ENCODE measurements at places on chromosomes 5 and 9.

- no peak for DNase-seq
These were observed 35.9 kb upstream of the PCSK1 start for GRCh38 chr5:96468956-96469355.

GRCh38 chr5:35593338-35593737, 24.3 kb upstream of the SPEF2 start:
- no peak for DNase-seq

DNA sequence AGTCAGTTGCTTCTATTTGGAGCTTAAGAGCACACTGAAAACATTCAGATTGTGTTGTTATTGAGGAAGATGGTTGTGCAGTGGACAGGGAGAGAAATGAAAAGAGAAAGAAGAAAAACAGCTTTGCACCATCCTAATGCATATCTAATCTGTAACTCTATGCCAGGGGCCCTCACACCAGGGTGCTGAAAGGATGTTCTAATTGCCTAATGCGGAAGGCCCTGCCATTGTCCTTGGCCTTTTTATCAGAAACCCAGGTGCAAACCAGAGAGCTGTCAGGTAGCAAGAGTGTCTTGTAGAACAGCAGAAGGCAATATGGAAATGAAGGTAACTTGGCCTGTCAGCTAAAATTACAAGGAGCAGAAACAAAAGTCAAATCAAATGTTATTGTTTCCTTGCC, 384.5 kb upstream of the PIK3R1 start:
- no peak for DNase-seq

- no peak for DNase-seq
These were observed 334.7 kb downstream of the MARCHF11 start for GRCh38 chr5:15844871-15845270.

DNA sequence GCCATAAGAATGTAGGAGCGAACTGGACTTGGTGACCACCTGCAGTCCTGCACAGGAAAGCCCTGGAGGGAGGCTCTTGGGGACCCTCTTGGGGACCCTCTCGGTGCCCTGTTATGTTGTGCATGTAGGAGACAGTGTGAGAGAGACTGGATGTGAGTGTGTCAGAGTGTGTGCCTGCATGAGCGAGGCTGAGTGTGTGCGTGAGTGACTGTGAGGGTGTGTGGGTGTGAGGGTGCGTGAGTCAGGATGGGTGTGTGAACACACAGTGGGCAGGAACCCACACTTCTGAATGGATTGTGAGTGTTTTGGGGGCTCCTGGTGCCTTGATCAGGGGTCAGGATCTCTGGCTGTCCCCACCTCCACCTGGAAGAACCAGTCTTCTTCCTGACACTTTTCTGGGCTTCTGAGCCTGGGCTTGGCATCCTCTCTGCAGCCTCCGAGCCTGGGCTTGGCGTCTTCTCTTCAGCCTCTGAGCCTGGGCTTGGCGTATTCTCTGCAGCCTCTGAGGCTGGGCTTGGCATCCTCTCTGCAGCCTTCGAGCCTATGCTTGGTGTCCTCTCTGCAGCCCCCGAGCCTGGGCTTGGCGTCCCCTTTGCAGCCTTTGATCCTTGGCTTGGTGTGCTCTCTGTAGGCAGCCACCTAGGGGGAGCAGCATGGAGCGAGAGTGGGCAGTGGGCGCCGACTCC, 25.6 kb upstream of the ANKRD33B start:
- DNase-seq = no peak

DNA sequence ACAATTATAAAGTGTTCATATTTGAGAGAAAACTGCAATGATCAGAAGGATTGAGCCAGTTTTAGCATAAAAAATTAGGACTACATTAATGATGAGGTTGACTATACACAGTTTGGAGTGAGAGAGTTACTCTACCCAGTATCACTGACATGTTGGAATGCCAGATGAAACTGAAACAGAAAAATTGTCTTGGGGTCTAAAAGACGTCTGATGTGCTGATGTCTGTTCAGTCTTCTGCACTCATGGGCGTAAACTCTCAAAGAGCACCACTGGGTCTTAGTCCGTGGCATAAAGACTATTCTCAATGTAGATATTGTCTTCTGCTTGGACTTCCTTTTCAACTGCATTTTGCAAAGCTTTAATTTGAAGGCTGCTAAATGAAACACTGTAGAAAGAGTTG, 29.5 kb downstream of the HAVCR1 start:
- DNase-seq = no peak

DNA sequence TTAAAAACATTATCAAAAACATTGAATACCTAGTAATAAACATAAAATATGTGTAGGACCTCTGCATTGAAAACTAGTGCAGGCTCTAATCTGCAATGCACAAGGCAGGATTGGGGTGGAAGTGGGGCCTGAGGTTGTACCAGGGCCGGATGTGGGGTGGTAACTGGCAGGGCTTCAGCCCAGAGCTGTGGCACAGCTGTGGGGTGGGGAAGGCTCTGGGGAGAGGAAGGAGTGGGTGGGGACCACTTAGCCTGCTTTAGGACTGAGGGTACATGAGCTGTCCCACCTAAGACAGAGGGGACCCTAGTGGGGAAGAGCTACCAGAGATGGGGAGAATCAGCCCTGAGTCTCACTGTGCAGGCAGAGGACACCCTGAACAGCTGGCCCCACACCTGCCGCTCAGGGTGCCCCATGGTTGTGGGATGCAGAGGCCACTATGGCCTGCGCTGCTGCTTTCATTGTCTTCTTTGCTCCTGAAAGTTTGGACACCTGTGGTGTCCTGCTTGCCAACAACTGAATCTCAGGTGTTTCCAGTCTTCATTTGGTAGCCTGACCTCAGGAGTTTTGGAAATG, 311.4 kb downstream of the TLE4 start:
- DNase-seq = no peak

DNA sequence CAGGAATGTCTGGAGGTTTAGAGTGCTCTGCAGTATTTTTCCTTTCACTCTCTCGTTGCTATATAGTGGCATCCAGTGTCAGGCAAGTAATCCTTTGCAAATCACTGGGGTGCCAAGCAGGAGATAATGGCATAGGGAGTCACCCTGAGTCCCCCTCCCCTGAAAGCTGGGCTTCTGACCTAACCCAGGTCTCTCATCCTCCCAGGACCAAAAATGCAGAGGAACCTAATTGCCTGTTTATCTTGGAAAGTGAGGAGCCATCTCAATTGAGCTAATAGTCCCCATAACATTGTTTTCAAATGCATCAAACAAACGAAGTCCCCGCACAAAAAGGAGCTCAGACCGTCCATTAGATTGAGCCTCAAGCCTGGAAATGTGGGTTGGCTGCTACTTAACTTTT, 368.0 kb upstream of the IRX2 start:
- DNase-seq = no peak

DNA sequence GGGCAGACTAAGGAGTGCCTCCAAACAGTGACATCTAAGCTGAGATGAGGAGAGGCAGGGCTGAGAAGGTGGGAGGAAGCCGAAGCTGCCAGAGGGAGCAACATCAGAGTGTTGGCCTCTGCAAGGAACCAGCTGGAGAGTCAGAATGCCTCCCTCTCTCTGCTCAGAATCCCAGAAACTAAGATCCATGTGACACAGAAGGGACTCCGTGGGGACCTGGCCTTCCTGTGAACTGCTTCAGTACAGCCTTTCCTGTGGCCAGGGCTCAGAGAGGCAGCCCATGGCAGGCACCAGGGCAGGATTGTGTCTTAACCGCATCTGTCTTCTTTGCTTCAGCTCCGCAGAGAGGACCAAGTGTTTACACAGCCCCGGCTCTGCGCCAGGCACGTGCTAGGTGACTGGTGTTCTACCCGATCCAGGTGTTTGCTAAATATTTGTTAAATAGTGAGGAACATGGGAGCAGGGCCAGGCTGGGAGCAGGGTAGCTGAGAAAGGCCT, 33.5 kb downstream of the KCNMB1 start:
- no peak for DNase-seq

DNA sequence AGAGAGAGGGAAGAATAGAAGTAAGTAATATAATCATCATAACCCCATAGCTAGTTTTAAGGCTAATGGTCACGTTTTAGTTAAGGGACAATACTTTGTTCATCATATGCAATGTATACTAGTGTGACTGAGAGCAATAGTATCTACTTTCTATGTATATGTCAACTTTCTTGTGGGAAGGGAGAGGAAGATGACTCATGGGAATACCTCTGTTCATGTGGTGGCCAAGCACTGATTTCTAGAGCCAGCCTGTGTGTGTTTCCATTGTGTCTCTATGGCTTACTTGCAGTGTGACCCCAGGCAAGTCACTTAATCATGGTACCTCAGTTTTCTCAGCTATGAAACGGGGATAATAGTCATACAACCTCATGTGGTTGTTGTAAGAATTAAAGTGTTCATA, 639.6 kb downstream of the CETN3 start:
- DNase-seq = peak; percentile 57

GRCh38 chr5:33371660-33372059, 69.1 kb upstream of the TARS1 start:
- DNase-seq = no peak

- no peak for DNase-seq
These were observed 8.8 kb upstream of the LCP2 start for GRCh38 chr5:170306381-170306831.

DNA sequence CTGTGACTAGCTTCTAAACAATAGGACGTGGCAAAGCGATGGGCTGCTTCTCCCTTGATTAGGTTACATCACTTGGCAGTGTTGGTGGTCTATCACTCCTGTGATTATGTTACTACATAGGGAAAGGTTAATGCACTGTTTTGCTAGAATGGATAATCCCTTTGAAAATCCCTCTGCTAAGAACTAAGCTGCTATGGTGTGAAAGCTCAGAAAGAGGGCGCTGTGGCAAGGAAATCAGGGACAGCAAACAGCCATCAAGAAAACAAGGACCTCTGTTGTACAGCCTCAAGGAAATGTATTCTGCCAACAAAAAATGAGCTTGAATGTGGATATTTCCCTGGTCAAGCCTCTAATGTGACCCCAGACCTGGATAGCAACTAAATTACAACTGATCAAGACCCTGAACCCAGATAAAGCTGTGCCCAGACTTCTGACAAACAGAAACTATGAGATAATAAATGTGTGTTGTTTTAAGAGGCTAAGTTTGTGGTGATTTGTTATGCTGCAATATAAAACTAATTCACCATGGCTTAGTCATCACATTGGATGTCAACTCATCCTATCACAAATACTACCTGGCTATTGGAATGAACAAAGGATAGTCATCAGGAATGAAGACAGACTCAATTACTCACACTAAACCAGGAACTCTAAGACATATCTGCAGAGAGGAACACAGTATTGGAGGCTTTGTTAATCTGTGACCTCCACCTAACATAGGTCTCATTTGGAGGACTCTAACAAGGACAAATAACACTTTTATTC, 1215.9 kb downstream of the EFNA5 start:
- DNase-seq = peak; percentile 80

GRCh38 chr9:123420592-123421111, 64.7 kb downstream of the CRB2 start:
- DNase-seq = no peak

- no peak for DNase-seq
These were observed 104.3 kb downstream of the SEMA5A start for GRCh38 chr5:9441610-9442009.

- no peak for DNase-seq
These were observed 8.8 kb downstream of the BBLN start for GRCh38 chr9:128168731-128169308.

GRCh38 chr5:31585895-31586270, 53.0 kb upstream of the PDZD2 start:
- DNase-seq = no peak

DNA sequence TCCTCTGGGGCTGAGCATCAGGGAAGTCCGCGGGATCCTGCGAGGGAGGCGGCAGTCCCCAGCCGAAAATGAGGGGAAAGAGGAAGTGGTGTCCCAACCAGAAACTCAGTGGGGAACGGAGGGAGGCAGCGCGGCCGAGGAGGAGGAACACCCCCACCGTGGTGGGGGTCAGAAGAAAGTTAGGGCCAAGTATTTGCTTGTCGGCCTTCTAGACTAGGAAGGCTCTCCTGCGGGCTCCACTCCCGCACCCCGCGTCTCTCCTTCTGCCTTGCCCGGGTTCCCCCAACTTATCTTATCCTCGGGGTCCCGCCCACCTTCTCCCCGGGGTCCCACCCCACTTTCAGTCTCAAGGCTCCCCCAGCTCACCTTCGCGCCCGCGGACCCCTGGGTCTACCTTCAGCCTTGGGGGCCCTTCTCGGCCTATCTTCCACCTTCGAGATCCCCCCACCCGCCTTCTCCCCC, 557 bp upstream of the PHF2 start:
- DNase-seq = peak; percentile 57

GRCh38 chr5:168291964-168292785, 730 bp downstream of the WWC1 start:
- peak; percentile 69 for DNase-seq

GRCh38 chr5:178627259-178627598, 379 bp upstream of the CLK4 start:
- no peak for DNase-seq

GRCh38 chr5:84642324-84642723, 257.6 kb upstream of the EDIL3 start:
- DNase-seq = no peak

DNA sequence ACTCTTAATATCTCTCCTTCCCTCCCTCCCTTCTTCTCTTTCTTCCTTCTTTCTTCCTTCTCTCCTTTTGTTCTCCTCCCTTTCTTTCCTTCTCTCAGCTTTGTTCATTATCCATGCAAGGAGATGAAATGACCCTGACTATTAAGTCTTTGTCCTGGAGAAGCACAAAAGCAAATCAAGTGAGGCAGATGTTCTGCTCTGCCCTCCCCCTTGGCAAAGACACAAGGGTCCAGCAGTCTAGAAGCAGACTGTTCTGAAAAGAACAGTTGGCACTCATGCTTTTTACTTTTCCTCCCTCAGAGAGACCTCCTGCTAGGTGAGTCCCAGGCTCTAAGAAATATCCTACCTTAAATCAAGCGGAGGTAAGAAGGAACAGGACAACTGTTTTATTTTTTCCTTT, 1067.6 kb upstream of the DMAC1 start:
- no peak for DNase-seq

DNA sequence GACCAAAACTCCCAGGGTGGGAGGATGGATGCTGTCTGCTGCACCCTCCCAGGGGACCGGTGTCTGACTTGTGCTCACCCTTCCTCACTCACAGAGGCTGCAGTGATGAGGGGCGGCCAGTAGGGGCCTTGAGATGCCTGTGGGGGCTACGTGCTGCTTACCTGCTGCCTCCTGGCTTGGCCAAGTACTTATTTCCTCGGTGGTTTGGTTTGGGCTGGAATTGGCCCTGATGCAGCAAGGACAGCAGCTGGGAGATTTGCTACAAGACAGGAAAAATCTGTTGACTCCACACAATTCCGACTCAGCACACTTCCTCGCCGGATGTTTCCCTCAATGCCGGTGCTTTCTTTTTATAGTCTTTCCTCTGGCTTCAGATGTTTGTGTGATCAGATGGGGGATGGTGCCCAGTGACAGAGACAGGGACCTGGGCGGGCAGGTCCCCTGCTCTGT, 6.6 kb downstream of the PCDH12 start:
- DNase-seq = peak; percentile 84

DNA sequence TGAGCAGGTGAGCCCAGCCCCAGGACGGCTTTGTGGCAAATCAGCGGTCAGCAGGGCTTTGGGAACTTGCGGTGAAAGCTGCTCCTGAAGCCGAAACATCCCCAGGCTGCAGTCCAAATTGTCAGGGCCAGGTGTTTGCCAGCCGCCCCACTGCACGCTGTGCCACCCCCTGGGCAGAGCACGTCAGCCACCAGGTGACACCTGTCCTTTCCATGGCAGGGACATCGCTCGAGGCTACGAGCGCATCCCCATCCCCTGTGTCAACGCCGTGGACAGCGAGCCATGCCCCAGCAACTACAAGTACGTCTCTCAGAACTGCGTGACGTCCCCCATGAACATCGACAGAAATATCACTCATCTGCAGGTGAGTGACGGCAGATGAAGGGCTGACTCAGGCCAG, 64.4 kb upstream of the CACNA1B start:
- no peak for DNase-seq
